ENCODE measurements at places on chromosomes 5 and 9. TPM values are rescaled to one million over a fixed set of nuclear protein-coding genes. Genes with fewer than 3 reads are reported as not detected.

DOLK gene
- total RNA-seq: 30.8 TPM

JMY gene
- total RNA-seq: 13.0 TPM

EMB gene
- total RNA-seq: 15.1 TPM

FGF1 gene
- 12.1 TPM for total RNA-seq

CRB2 gene
- total RNA-seq: 1.6 TPM

DENND4C gene
- total RNA-seq: 44.0 TPM

PRRC2B gene
- total RNA-seq: 158 TPM

ANKRD34B gene
- total RNA-seq: 1.5 TPM

NKD2 gene
- total RNA-seq: 1.7 TPM

HMMR gene
- total RNA-seq: 7.1 TPM

PTTG1 gene
- 38.9 TPM for total RNA-seq

INSL6 gene
- not detected for total RNA-seq

TAF1L gene
- not detected for total RNA-seq

CYLC2 gene
- not detected for total RNA-seq

CDX1 gene
- total RNA-seq: 0.33 TPM

OR13D1 gene
- not detected for total RNA-seq

ALDH1A1 gene
- total RNA-seq: 1.6 TPM

MOB3B gene
- 1.9 TPM for total RNA-seq

PCDHGA4 gene
- total RNA-seq: 3.6 TPM

- no peak for DNase-seq
Observed at GRCh38 chr9:17622141-17622540, 43.3 kb downstream of the SH3GL2 start.

- no peak for DNase-seq
Observed at GRCh38 chr5:113524927-113525326, 11.4 kb downstream of the YTHDC2 start.

DNA sequence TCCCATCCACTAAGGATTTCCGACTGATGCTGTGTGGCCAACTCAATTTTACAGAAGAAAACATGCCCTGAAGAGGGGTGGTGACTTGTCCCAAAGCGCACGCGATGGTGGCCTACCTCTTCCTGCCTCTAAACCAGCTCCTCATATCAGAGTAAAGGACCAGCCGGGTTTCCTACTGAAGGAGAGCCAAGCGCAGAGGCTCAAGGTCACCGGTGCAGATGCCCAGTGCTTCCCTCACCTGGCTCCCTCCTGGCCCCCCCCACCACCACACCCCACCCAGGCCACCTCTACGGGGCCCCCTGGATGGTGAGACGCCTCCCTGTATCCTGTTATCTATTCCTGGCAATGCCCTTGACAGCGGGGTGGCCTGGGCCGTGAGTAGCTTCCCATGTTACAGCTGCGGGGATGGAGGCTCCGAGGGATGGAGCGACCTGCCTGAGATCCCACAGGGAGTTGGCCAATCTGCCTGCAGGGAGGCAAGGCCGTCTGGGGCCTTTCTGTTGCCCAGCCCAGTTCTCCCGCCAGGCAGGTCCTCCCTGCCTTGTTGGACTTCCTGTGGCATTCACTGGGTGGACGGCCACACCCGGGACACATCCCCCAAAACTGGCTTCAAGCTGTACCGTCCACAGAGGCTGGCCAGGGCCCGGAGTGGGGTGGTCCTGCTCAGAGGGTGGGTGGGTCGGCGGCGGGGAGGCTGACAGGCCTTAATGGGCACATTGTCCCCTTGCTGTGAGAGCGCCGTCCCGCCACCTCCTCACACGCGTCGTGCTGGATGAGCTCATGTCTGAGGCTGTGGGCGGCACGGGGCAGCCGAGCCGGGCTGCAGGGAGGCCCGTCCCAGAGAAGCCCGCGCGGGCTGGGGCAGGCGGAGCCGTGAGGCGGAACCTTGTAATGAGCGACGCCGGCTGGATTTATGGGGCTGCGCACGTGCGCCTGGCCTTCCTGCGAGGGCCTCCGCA is 72.5 kb downstream of the MACROH2A1 start:
- no peak for DNase-seq

- no peak for DNase-seq
Observed at GRCh38 chr5:135219868-135220267, 179.2 kb downstream of the MACROH2A1 start.

DNA sequence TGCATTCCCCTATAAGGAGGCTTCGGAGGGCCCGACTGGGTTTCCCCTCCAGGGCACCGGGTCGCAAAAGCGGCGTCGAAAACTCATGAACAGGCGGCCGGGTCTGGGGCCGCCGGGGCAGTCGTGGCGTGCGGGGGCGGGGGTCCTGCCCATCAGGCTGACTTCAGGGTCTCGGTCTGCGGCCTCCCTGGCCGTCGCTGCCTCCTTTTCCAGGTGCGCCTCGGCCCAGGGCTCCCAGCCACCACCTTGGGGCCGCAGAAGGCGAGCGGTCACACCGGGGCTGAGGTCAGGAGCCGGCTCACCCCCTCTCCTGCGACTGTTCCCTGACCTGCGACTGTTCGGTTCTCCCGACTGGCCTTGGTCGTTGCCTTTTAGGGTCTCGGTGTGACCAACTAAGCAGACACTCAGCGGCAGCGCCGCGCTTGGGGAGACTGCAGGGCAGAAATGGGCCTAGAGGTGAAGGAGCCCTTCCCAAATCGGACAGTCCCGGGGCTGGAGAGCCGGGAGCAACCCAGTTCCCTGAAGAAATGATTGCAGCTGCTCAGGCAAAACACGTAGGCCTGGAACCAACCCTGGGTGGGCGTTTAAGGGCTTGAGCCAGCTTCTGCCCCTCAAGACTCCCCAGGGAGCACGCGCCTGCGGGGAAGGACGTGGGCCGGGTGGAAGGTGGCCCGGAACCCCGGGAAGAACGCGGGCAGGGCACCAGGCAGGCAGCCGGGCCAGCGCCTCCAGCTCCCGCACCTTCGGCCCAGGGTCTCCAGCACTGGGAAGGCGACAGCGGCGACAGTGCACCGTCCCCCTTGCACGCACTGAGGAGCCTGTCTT is 11.2 kb downstream of the IRX2 start:
- no peak for DNase-seq

GRCh38 chr9:93319992-93320500 is 131.4 kb upstream of the FAM120A start:
- no peak for DNase-seq

GRCh38 chr5:151196556-151197290 is 27.2 kb downstream of the CCDC69 start:
- no peak for DNase-seq

DNA sequence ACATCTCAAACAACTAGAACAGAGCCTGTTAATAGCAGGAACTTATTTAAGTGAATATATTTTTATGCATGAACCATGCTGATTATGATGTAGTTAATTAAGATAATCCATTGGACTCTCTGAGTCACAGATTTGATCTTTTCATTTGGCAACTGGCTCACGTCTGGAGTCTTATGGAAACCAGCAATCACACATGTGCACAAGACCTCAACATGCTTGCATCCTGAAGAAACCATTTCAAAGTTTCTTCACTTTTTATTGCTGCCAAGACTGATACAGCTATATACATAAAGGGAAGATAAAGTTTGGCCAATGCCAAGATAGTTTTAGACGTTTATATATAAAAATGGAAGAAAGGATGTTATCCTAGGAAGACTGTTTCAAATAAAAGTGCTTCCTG is 13.3 kb upstream of the C9 start:
- no peak for DNase-seq

DNA sequence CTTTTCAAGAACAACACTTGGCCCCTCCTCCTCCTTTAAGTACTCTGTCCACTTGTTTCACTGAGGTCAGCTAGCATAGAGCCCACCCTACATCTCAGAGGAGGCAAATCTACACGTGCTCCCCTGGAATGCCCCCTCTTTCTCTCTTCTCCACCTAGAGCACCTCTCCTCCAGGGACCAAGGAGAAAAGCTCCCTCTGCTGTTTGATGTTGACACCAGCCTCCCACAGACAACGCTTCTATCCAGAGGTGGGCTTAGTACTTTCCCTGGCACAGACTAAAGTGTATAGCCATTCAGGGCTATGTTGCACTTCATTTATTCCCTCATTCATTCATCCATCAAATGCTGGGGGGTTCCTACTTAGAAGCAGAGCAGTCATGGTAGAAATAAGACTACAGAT is 68.2 kb upstream of the TAF1L start:
- no peak for DNase-seq

GRCh38 chr5:176726746-176727527 is 79.7 kb downstream of the TSPAN17 start:
- no peak for DNase-seq

DNA sequence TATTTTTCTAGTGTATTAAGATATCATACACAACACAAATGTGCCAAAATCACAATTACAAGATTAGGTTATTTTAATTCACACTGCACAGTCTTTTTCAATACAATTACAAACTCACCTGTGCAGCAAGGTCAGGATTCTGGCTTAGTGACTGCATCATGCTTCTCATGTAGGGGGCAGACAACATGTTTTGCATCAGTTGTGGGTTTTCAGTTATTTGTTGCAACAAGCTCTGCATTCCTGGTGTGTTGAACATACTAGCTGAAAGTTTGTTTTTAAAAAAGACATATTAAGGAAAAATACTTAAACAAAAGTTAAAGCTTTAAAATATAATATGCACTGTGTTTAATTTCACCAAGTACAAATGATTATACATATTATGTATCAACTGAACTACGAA is 38.7 kb downstream of the UBQLN1 start:
- no peak for DNase-seq

- DNase-seq: no peak
Observed at GRCh38 chr9:88682431-88682831, 147.5 kb downstream of the NXNL2 start.

DNA sequence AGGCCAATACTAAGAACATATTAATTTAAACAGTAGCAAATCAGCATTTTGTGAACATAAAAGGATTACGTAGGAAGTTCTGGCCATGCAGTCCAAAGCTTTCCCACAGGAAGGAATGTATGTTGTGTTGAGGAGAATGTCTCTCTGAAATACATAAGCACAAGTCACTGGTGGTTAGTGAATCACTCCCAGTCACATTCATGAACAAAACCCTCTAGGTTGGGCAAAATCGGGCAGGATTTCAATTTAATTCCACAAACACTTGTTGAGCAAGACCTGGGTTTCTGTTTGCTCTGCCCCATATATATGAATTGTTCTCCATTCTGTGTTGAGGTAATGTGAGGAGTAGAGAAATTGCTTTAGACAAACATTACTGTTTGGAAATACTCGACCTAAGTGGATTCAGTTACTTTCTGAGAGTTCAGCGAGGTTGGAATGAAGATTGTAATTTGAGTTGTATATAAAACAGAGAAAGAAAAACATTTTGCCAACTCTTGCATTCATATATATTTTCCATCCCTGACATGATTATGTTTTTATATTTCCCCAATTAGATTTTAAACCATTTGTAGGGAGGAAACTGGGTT is 127.6 kb upstream of the RPS23 start:
- DNase-seq: peak; percentile 97

DNA sequence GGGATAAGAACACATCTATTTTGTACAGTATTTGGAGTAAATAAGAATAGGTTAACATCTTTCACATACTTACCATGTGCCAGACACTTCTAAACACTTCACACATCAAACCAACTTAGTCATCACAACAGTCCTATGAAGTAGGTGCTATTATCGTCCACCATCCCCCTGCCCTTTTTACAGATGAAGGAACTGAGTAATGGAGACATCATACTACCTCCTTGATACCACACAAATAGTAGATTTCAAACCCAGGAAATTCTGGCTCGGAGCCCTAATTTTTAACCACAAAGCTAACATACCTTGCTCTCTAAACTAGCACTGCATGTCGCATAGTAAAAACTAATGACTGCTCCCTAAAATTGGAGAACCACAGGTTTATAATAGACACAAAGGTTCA is 4.2 kb upstream of the ZNF366 start:
- DNase-seq: no peak

DNA sequence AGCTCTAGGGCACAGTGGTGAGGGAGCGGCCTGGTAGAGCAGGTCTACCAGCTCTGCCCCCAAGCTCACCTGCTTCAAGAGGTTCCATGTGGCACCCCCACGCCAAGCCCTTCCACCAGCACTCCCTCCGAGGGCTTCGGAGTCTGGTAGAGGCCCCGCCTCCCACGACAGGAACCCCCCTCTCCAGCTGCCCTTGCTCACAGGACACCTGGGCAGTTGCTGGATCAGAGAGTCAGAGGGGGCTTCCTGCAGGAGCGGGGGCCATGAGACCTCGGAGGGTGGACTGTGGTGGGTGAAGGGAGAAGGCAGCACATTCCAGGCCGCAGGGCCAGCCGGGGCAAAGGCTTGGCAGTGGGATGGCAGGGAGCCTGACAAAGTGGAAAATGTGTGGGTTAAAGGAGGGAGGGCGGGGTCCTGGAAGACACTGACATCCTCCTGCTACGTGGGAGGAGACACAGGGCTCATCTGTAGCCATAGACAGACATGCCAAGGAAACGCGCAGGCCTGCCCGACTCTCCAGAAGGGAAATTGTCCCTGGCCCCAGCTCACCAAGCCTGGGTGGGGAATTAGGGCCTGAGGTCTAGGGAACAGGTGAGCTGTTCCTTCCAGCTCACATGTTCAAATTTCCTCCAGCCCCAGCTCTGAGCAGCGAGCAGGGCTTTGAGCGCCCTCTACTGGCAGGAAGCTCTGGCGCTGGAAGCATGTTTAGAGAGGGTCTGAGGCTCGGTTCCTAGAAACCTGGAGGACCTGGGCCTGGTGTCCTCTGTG is 74.2 kb downstream of the NTNG2 start:
- DNase-seq: no peak

- no peak for DNase-seq
Observed at GRCh38 chr5:115541611-115542010, 3.0 kb downstream of the FEM1C start.

DNA sequence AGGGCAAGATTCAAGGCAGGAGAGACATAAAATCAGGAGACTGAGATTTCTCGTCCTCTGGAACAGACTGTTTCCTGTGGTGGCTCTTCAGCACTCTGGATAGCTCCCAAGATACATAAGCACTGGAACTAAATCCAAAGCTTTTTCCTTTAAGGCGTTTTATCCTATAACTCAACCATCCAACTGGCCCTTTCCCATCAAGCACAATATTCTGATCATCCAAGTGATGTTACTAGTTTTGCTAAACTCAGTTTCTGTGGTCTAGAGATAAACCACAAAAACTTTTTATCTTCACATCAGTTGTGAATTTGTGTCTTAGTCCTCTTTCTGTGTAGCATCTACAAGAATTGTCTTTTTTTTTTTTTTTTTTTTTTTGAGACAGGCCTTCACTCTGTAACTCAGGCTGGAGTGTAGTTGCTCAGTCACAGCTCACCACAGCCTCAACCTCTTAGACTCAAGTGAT is 299.4 kb downstream of the COX7C start:
- peak; percentile 7 for DNase-seq

GRCh38 chr9:96875461-96876142 is 21.3 kb upstream of the ZNF782 start:
- peak; percentile 63 for DNase-seq

- DNase-seq: no peak
Observed at GRCh38 chr5:168186289-168187074, 105.0 kb upstream of the WWC1 start.

GRCh38 chr9:137095664-137096517 is 9.1 kb downstream of the MAN1B1 start:
- no peak for DNase-seq

GRCh38 chr9:121638399-121638798 is 13.0 kb upstream of the DAB2IP start:
- no peak for DNase-seq

GRCh38 chr5:149605998-149606724 is 24.9 kb downstream of the ARHGEF37 start:
- peak; percentile 87 for DNase-seq

- no peak for DNase-seq
Observed at GRCh38 chr5:178411083-178411482, 178.5 kb upstream of the PHYKPL start.

Data from kidney epithelial cell (primary cell).